ENCODE measurements at places on chromosomes 12 and 14. TPM values are rescaled to one million over a fixed set of nuclear protein-coding genes. Genes with fewer than 3 reads are reported as not detected.
A peak's percentile ranks its signal among the peaks of the same experiment; 100 is the strongest.

Gene TSHR
- not detected for polyA plus RNA-seq

DNA sequence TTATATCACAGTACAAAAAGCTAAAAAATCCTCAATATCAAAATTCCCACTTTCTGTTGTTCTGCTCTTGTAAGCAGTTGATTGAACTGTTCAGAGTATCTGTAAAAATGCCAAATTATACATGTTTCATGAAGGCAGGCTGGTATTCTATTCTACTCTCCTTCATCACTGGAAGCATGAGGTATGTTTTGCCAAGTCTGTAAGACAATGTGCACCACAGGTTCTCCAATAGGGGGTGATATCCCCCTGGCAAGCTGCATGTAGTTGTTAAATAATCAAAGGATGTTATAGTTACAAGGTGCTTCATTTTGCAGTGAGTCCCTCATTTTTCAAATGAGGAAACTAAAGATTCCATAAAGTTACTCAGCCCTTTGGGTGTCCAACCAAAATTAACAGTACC, 15.1 kb upstream of the NEK9 start:
- no peak for DNase-seq

GRCh38 chr12:23816394-23816851, 133.0 kb downstream of the SOX5 start:
- DNase-seq = no peak

Gene PIP4K2C
- 33.1 TPM for polyA plus RNA-seq

GRCh38 chr14:68372368-68372767, 420.5 kb downstream of the ZFP36L1 start:
- no peak for DNase-seq

DNA sequence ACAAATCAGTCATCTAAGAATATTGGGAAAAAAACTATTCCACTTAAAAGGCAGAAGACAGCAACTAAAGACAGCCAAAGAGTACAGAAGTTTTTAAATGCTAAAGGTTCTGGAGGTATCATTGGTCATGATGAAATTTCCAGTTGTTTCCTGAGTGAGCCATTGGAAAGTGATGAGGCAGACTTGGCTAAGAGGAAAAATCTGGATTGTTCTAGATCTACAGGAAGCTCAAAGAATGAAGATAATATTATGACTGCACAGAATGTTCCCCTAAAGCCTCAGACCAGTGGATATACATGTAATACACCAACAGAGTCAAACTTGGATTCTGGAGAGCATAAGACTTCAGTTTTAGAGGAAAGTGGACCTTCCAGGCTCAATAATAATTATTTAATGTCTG, 22.8 kb downstream of the GALNT4 start:
- DNase-seq = no peak

Gene FAM181A
- polyA plus RNA-seq = not detected

GRCh38 chr12:57230381-57231155, 1.1 kb downstream of the SHMT2 start:
- no peak for DNase-seq

Gene FBLN5
- polyA plus RNA-seq = 116 TPM

DNA sequence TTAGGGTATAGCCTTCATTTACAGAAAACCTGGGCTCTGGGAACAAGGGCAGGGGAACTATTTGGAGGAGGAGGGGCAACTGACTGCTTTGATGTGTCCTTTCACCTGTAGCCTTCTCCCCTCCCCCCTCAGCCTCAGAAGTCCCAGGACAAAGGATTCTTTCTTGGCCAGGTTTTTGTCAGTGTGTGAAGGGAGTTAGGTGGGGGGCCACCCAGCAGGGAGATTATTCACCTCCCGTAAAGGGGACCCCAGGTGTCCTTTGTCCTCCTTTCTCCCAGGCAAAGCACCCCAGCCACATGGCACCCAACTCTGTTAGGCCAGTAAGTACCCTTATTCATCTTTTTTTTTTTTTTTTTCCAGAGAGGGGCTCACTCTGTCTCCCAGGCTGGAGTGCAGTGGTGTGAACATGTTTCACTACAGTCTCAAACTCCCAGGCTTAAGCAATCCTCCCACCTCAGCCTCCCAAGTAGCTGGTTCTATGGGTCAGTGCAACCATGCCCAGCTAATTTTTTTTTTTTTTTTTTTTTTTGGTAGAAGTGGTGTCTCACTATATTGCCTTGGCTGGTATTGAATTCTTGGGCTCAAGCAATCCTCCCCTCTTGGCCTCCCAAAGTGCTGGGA, 723 bp upstream of the NFE2 start:
- no peak for DNase-seq

GRCh38 chr12:65685514-65685913, 138.8 kb upstream of the HMGA2 start:
- DNase-seq = no peak

DNA sequence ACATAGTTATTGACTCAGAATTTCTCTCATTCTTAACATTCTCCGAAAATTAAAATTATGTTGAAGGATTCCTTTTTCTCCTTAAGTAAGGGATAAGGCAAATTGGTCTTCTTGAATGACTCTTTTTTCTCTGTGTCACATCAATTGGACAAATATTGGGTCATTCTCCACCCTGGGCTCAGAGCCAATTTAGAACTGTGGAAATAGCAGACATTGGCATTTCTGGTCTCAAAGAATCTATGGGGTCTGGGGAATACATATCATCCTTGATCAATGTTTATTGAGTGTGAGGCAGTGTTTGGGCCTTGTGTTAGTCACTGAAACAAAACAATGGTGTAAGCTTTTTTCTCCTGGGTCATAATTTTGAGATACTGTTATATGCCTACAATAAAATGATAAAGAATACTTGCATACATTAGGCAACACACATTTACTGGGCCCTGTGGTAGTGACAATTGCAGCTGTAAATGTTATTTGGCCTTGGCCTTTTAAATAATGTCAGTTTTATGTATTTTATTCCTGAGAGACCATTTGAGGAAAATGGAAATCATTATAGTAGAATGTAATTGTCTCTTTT, 414.6 kb downstream of the TMEM132D start:
- DNase-seq = no peak

- no peak for DNase-seq
Measured at GRCh38 chr12:1395421-1395955, 198.9 kb downstream of the FBXL14 start.

- DNase-seq = peak; percentile 90
Measured at GRCh38 chr14:53501361-53502211, 348.5 kb upstream of the DDHD1 start.

Gene REC8
- 2.5 TPM for polyA plus RNA-seq

Gene EID3
- polyA plus RNA-seq = 1.8 TPM

- DNase-seq = no peak
Measured at GRCh38 chr14:87989956-87990299, 3.1 kb downstream of the GALC start.

GRCh38 chr14:44316647-44317440, 190.2 kb downstream of the FSCB start:
- peak; percentile 81 for DNase-seq

Gene DDN
- 0.04 TPM for polyA plus RNA-seq

Gene LYZ
- not detected for polyA plus RNA-seq

GRCh38 chr12:87760943-87761342, 268.3 kb downstream of the C12orf50 start:
- DNase-seq = no peak

Gene A2ML1
- not detected for polyA plus RNA-seq

Gene FAM216A
- polyA plus RNA-seq = 21.3 TPM

- DNase-seq = no peak
Measured at GRCh38 chr12:25853316-25854095, 105.0 kb upstream of the RASSF8 start.

GRCh38 chr12:120368789-120369602, at the start of gene MSI1:
MSI1 (minus strand) TSS chr12:120369164; CDS start chr12:120369091, 73 bp downstream.
- DNase-seq = no peak

DNA sequence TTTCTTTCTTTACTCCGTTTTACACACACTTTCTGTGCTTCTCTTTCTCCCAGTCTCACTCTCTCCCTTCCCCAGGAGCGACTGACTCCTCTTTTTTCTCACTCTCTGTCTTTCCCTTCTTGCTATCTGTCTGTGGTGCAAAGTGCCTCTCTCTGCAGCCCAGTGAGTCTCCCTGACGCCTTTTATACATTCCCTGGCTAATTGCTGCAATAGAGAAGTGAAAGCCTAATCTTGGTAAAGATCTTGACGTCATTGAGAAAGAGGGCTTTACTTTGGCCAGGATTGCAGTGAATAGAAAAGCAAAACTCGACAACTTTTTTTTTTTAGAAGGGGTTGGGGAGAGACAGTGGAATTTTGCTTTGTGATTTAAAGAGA, 706 bp upstream of the DIO2 start:
- DNase-seq = peak; percentile 23

DNA sequence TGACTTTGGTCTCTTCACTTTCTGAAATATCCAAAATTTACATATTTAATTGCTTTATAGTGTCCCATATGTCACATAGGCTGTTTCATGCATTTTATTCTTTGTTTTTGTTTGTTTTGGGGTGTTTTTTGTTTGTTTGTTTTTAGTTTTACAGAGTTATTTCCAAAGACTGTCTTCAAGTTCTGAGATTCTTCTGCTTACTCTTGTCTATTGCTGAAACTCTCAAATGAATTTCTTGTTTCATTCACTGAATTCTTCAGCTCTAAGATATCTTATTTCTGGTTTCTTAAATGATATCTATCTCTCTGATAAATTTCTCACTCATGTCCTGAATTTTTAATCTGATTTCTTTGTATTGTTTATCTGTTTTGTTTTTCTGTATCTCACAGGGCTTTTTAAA, 412.0 kb upstream of the ATP2B1 start:
- no peak for DNase-seq

Gene FOXG1
- not detected for polyA plus RNA-seq

DNA sequence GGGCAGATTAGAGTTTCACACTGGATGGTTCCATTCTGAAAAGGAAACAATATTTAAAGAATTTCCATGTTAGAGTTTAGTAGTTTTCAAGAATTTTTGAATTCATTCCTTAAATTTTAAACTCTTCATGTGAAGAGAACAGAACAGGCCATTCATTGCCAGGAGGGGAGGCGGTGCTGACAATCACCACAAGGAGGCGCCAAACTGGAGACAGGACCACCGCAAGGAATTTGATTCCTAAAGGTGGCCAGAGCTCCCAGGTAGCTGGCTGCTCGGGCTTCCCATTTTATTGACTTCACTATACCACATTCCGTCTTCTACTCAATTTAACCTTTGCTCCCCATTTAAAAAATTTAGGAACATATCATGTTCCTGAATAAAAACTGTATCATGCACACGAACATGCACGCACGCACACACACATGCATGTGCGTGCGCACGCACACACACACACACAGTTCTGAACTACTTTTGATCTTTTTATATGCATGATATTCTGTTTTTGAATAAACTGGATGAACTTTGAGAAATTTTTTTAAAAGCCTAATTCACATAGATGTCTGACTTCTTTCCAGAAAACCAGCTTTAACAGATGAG, 101.2 kb downstream of the NELL2 start:
- DNase-seq = no peak

GRCh38 chr12:51891843-51892242, 3.9 kb downstream of the ANKRD33 start:
- DNase-seq = no peak

DNA sequence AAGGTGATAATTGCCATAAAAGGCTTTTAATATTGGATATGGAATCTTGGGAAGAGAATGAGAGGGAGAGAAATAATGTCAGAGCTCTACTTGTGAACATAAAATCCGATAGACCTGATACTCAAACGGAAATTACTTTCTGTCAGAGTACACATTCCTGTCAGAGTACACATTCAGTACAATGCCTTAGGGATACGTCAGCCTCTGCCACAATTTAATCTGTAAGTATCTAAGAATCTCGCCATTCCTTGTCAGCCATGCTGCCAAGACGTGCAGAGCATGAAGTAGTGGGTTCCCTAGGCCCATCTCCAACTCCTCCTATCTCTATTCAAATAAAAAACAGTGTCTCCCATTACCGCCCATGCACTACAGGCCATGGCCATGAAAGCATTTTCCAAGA, 242.6 kb downstream of the CEP128 start:
- no peak for DNase-seq

Gene OSBPL8
- 48.8 TPM for polyA plus RNA-seq

DNA sequence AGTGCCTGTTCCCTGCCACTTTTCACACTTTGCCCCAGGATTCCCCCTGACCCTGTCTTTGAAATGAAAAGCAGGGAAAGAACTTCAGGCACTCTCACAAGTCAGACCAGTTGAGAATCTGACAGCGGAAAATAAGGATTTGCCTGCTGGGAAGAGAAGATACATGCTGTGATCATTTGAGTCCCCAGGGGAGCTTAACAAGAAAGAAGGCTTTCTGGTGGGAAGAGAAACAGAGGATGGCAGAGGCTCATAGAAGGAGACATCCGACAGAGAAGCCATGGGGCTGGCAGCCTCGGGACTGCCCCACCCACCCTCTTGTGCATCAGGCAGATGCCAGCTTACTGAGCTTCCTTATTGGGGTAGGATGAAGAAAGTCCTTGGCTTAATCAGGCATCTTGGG, 11.9 kb downstream of the TTC9 start:
- no peak for DNase-seq

DNA sequence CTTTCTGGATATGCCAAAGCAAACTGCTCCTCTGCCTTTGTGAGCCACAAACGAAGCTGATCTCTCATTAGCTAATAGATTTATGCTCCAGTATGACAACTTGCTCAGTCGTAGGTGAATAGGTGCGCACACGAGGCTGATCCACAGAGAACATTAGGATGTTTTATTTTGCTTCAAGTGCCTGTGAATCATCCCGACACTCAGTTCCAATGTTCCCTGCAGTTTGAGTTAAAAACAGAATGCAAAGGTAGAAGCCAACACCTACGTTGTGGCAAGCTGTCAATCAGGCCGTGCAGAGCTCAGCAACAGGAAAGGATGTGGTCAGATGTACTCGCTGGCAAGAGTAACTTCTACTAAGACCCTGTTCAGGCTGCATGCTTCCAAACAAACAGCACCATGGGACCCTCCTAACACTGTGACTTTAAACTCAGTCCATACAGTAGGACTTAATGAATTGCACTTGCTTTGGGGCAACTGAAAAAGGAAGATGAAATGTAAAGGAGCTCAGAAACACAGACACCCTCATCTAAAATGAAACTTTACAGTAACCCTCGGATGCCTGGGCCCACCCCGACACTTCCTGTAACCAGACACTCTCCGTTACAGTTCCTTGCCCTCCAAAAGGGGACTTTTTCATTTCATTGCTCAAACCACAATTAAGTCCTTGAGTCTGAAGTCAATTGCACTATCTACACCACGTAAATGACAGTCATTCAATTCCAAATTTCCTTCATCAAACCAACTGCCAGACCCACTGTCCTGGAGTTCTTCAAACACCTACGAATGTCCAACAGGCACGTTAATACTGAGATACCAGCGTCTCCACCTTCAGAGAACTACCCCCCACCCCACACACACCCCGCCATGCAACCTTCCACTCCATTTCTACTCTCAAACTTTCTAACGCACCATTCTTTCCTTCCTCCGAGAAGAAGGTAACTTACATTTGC, 1.6 kb downstream of the CCDC88C start:
- no peak for DNase-seq

Gene PRICKLE1
- polyA plus RNA-seq = 50.0 TPM

Gene ZFHX2
- polyA plus RNA-seq = 0.14 TPM

Gene NFKBIA
- 51.6 TPM for polyA plus RNA-seq

Measured in AG04450 (cell line).